Left renal pelvis (tissue), 4 donors: ENCODE measurements at places on chromosomes 7 and 10. TPM values are rescaled to one million over a fixed set of nuclear protein-coding genes. Genes with fewer than 3 reads are reported as not detected.

GRM8 gene
- polyA plus RNA-seq, result 11.4 TPM

GRCh38 chr7:106812027-106812643, 52.9 kb upstream of the PIK3CG start:
- DNase-seq, result no peak

- DNase-seq, result no peak
Measured at GRCh38 chr7:50962962-50963374, 180.3 kb upstream of the GRB10 start.

- DNase-seq, result no peak
Measured at GRCh38 chr10:64091897-64092296, 570.7 kb downstream of the REEP3 start.

AMPH gene
- polyA plus RNA-seq, result 18.8 TPM

GRCh38 chr7:1476859-1477258, 17.6 kb upstream of the MICALL2 start:
- no peak for DNase-seq

GRCh38 chr7:55420530-55420929, 55.4 kb downstream of the LANCL2 start:
- DNase-seq, result no peak

GRCh38 chr10:105585753-105586152, 944.7 kb downstream of the SORCS3 start:
- DNase-seq, result no peak

- no peak for DNase-seq
Measured at GRCh38 chr10:70115948-70116682, 16.5 kb downstream of the AIFM2 start.

- DNase-seq, result no peak
Measured at GRCh38 chr10:47380341-47381102, 3.6 kb downstream of the ZNF488 start.

DNA sequence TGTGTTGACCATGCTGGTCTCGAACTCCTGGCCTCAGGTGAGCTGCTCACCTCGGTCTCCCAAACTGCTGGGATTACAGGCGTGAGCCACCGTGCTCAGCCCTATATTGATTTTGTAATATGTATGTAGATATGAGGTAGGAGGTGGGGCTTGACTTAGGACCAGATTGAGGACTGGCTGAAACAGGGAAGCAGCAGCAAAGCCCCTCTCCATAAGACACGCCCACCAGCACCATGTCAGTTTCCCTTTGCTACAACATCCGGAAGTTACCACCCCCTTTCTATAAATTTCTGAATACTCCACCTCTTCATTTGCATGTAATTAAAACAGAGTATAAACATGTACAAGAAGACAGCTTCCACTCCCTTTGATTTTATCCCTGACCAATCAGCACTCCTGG, 47.9 kb upstream of the MYL10 start:
- no peak for DNase-seq

ZNF32 gene
- 67.6 TPM for polyA plus RNA-seq

LRRTM3 gene
- 5.7 TPM for polyA plus RNA-seq

- no peak for DNase-seq
Measured at GRCh38 chr7:5596046-5596895, 172.6 kb upstream of the TNRC18 start.
